ENCODE measurements at places on chromosomes 2 and 18.
A peak's percentile ranks its signal among the peaks of the same experiment; 100 is the strongest.

DNA sequence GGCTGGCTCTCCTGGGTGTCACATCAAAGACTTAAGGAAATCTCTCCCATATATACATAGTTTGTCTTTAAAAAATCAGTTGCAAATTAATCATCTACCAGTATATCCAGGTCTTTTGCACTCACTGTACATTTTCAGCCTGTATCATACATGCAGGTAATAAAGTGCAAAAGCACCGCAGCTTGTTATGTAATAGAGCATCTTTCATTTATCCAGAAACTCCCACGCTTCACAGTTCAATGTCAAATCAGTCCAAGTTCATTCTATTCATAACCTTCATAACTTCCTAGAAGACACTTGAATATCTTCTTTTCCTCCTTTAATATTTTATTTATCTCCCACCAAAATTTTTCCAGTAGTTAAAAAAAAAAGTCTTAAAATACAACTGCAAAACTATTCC, 89.6 kb upstream of the KCTD1 start:
- DNase-seq: no peak

- peak; percentile 55 for DNase-seq
Observed at GRCh38 chr2:191682126-191682525, 4.2 kb downstream of the NABP1 start.

DNA sequence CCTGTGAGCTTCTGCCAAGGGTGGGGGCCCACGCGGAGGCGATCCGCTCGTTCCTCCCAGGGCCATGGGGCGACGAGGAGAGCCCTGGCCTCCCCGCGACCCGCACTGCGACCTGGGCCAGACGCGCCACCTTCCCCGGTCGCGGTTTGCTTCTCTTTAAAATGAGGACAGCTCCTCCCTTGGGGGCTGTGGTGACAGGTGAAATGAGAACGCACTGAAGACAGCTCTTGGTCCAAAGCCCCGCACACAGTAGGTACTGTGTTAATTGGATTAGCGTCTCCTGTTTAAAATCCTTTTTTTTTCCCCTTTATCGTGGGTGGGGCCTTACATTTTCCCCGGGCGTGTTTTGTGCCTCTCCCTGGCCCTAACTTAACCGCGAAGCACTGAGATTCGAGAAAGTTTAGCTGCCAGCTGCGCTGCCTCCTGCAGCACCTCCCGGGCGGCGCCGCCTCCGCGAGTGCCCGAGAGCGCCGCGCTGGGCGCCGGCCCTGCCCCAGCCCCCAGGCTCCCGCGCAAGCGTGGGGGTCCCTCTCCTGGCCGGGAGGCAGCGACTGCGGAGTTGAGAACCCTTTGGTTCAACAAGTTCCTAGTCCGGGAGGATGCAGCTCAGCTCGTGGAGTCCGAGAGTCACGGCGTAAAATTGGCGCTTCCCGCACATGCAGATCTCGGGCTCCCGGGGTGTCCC, 1.1 kb downstream of the HPCAL1 start:
- DNase-seq: peak; percentile 61

DNA sequence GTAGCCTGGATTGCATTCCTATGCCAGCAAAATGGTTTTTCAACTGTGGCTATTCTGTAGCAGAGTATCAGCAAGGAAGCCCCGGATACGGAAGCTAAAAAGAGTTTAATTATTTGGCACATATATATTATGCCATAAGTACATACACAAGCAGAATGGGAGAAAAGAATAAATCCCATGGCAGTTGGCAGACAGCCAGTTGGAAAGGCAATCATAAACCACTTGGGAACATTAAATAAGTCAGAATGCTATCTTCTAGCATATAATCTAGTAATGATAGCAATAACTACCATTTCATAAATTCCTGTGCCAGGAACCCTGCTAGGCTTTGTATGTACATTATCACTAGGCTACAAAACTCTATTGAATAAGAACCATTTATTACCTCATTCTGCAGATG, 26.0 kb downstream of the GALNT5 start:
- DNase-seq: no peak

GRCh38 chr2:67649331-67650261, 252.5 kb downstream of the ETAA1 start:
- no peak for DNase-seq

DNA sequence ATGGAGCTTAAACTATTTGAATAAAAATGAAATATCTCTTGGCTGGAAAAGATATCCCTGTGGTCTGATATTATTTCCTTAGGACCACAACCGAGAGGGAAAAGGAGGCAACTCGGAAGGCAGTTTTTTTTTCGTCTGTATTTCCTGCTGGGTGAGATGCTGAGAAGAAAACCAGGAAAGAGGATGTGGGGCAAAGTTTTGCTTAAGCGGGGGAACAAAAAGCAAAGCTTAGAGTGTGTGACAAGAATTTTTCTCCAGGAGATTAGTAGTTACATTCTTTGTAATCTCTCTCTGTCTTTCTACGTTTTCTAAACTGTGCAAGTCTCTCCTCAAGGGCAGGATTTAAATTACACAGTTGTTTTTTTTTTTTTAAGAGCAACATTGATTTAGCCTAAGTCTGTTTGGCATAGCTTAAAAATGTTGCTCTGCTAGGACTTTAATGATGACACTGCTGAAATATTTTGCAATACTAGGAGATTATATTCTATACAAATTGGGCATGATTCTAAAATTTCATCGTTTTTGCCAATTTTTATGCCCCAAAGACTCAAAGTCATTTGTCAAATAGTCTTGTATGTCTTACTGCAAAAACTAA, 258.5 kb downstream of the KCNS3 start:
- no peak for DNase-seq

DNA sequence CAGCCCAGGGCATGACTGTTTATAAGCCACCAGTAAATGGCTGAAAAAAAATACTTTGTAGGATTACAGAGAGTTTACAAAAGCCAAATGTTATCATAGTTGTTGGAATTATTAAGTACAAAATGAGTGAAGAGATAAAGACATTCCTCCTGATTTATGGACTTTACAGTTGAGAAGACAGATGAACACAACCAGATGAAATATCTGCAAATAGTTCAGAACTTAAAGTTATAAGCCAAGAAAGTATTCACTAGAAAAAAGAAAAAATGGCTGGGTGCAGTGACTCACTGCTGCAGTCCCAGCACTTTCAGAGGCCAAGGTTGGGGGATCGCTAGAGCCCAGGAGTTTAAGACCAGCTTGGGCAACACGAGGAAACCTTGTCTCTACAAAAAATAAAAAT, 11.2 kb downstream of the PMAIP1 start:
- DNase-seq: no peak
